ENCODE measurements at places on chromosomes 5 and 9.

GRCh38 chr9:125337236-125337635 is 75.6 kb downstream of the GAPVD1 start:
- DNase-seq, result no peak

- no peak for DNase-seq
Measured at GRCh38 chr5:117657541-117657940, 1082.9 kb upstream of the SEMA6A start.

DNA sequence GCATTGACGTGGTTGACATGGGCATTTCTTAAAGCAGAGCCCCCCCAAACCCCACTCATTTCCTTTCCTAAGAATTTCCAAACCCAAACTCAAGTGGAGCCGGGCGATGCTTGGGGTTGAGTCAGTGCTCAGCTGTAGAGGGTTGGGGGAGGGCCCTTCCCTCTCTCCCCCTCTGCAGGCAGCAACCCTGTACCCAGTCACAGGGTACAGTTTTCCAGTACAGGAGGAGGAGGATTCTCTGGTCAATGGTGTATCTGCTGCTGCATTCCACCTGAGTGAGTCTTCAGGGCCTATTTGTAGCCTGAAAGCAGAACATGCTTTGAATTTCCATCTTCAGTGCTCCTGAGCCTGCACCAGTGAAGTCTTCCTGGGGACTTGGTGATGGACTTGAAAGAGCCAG is 55.8 kb downstream of the ENTREP1 start:
- DNase-seq, result no peak

- no peak for DNase-seq
Measured at GRCh38 chr9:111975709-111976108, 79.1 kb downstream of the UGCG start.

GRCh38 chr9:95785209-95785608 is 90.3 kb upstream of the ERCC6L2 start:
- no peak for DNase-seq

GRCh38 chr9:73038613-73039012 is 85.8 kb upstream of the ALDH1A1 start:
- no peak for DNase-seq

All from GM10248 (cell line).